ENCODE measurements at places on chromosomes 4 and X. TPM values are rescaled to one million over a fixed set of nuclear protein-coding genes. Genes with fewer than 3 reads are reported as not detected.
A peak's percentile ranks its signal among the peaks of the same experiment; 100 is the strongest.

- no peak for DNase-seq
These were observed 94.6 kb downstream of the ANK2 start for GRCh38 chr4:113144091-113144490.

DNA sequence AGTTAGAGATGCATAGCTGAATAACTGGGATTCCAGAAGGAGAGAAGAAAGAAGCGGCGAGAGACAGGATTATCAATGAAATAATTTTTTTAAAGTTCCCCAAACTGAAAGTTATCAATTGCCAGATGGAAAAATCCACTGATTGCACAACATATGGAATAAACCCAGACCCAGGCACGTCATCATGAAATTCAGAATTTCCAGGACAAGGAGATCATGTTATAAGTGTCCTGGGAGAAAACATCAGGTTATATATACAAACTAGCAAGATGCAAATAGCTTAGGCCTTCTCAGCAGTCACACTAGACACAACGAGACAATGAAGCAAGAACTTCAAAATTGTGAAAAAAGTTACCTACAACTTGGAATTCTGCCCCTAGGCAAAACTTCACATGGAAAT is 200.0 kb downstream of the PALLD start:
- no peak for DNase-seq

DNA sequence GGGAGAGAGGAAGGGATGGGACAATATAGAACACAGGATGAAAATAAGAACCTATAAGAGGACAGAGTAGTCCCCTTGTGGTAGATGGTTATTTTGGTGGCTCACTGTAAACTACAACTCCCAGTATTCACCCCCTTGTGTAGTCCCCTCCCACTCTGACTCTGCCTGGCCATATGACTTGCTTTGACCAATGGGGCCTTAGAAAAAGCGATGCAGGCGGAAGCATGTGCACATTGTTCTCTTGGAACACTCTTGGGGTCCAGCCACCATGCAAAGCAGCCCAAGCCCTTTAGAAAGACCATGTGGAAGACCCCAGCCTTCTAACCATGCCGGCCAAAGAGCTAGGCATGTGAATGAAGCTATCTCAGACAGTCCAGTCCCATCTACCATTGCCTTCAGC is 415.0 kb downstream of the BCOR start:
- no peak for DNase-seq

DNA sequence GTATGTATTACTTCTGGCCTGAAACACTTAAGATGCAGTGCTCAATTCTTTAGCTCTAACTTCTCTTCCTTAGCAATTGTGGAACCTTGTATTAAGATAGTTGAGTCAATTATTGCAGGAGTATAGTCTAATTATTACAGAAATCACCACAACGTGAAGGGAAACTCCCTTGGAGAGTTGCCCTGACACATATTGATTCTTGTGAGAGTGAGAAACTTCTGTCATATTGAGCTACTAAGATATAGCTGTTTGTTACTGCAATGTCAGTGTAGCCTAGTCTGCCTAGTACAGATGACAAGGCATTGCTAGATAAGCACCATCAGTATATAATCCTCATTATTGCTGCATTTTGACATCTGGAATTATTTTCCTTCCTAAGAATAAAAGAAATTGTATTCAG is 82.7 kb upstream of the TEX13C start:
- no peak for DNase-seq

DNA sequence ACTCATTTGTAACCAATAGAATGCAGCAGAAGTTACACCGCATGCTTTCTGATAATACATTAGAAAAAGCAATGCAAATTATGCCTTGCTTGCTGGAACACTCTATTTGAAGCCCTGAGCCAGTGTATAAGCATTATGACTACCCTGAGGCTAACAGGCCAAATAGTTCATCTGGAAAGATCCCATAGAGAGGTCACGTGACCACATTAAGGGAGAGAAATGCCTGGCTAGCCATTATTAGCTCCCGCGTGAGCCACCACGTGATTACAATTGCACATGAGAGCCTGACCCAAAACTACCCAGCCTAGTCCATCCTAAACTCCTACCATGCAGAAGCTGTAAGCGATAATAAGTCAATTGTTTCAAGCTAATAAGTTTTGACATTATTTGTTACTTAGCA is 472.9 kb upstream of the GALNTL6 start:
- no peak for DNase-seq

- no peak for DNase-seq
These were observed 20.9 kb upstream of the DHX15 start for GRCh38 chr4:24605216-24605615.

GRCh38 chr4:117660668-117661067 is 373.6 kb upstream of the NDST3 start:
- no peak for DNase-seq

GRCh38 chr4:115215935-115216334 is 102.5 kb upstream of the NDST4 start:
- no peak for DNase-seq

DNA sequence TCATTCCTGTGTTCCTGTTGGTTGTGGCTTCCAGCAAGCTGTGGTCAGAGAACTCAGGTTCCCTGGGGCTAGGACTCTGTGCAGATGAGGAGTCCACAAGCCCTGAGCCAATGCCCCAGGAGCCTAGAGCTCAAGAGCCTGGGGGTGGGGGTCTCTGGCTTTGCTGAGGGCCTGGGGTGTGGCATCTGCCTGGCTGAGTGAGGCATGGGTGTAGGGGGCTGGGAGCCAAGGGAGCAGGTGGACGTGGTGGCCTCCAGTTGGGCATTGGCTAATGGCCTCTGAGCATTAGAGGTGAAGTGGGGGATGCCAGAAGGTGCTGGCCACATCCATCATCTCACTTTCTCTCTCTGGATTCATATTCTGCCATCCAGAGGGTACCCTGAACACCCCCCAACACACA is 5.3 kb upstream of the MAMLD1 start:
- no peak for DNase-seq

DNA sequence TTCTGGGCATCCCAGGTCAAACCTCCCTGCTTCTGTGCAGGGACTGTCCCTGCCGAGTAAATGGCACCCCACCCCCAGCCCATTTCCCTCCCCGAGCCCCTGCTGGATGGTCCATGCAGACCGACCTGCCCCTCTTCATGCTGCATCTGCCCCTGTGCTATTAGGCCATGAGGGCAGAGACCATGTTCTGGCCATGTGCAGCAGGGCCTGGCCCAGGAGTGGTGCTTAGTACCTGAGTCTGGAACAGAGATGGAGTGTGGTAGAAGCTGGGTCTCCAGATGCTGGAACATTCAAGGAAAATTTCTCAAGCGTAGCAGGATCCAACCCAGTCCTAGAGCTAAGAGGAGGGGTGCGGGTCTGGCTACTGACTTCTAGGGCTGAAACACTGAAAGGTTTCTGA is 15.3 kb upstream of the UBA1 start:
- peak; percentile 50 for DNase-seq

- no peak for DNase-seq
These were observed 287.1 kb upstream of the ADGRL3 start for GRCh38 chr4:60913002-60913401.

- DNase-seq = peak; percentile 14
These were observed 28.2 kb downstream of the NELFA start for GRCh38 chr4:1980561-1981041.

DNA sequence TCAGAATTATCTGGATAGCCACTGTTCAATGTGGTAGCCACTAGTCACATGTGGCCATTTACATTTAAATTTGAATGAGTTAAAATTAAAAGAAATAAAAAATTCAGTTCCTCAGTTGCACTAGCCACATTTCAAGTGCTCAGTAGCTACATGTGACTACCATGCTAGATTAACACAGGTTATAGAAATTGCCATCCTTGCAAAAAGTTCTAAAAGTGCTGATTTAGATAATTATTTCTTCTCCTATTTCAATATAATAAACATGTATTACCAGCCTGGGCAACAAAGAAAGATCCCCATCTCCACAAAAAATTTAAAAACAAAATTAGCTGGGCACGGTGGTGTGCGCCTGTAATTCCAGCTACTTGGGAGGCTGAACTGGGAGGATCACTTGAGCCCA is 11.7 kb upstream of the STAG2 start:
- no peak for DNase-seq

DNA sequence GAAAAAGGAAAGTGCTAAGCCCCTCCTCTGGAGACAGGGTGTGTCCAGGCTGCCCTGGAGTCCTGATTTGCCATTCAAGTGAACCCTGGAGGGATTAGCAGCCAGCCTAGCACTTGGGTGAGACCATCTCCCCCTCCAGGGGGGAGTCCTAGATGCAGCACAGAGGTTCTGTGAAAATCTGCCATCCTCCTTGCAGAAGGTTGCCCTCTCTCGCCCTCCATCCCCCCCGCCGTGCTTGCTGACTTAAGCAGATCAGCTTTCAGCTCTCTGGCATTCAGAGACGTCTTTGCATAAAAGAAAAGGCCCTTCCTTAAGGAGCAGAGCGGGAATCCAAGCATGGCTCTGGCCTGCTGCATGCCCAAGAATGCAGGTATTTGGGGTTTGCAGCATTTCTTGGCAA is 102.1 kb upstream of the SCML1 start:
- DNase-seq = peak; percentile 89

DNA sequence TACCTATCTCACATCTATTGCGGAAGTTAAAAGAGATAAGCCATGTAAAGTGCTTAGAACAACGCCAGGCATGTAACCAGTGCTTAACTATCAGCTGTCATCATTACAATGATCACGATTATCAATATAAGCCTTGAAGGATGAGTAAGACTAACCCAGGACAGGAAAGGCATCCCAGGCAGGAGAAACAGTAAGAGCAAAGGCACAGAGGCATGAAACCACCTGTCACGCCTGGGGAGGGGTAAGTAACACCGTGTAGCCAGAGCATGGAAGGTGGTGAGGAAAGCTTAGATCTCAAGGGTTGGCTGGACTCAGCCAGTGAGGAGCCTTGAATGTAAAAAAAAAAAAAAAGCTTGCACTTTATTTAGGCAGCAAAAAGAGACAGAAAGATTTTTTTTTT is 71.7 kb upstream of the NOCT start:
- no peak for DNase-seq

GRCh38 chr4:6093671-6094070 is 75.4 kb upstream of the C4orf50 start:
- no peak for DNase-seq

DNA sequence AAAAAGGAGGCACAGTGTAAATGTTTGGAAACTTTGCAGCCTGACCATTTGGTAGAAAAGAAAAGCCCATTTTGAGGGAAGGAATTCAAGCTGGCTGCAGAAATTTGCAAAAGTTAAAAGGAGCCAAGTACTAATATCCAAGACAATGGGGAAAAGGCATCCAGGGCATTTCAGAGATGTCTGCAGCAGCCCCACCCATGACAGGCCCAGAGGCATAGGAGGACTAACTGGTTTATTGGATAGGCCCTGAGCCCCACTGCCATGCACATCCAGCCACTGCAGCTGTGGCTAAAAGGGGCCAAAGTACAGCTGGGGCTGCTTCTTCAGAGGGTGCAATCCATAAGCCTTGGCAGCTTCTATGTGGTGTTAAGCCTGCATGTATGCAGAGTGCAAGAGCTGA is 104.9 kb downstream of the HS3ST1 start:
- DNase-seq = no peak

GRCh38 chr4:114385195-114385985 is 213.2 kb upstream of the UGT8 start:
- DNase-seq = no peak

DNA sequence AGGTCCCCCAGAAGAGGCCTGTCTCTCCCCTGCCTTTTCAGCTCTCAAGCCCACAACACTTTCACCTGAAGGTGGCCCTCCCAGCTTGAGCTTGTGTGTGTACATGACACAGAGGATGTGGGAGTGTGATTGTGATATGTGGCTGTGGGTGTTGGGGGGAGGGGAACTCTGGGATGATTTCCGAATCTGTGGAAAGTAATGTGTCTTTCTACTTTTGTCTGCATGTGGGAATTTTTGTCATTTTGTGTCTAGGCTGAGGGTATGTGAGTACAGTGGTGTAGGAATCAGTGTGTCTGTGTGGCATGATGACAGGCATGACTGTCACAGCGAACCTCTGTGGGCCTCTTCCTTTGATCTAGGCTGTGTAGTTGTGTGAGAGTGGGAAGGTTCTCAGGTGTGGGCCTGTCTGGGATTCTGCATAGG is 6.4 kb downstream of the SYP start:
- no peak for DNase-seq

GRCh38 chr4:16739997-16740624 is 158.3 kb downstream of the LDB2 start:
- DNase-seq = no peak

DNA sequence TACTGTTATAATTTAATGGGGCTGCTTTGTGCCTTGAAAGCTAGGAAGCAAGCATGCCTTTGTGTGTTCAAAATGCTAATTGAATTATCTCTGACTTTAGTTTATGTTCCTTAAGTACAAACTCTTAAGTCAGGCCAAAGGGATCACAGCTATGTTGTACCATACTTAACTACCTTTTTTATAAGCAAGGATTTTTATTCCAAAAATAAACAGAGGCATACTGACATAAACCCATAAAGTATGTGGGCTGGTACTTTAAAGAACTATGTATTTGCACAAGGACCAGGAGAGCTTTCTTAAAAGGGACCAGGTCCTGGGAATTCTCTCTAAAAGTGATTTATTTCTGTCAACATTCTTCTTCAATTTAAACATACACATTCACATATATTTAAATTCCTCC is 57.8 kb upstream of the HCCS start:
- DNase-seq = no peak

DNA sequence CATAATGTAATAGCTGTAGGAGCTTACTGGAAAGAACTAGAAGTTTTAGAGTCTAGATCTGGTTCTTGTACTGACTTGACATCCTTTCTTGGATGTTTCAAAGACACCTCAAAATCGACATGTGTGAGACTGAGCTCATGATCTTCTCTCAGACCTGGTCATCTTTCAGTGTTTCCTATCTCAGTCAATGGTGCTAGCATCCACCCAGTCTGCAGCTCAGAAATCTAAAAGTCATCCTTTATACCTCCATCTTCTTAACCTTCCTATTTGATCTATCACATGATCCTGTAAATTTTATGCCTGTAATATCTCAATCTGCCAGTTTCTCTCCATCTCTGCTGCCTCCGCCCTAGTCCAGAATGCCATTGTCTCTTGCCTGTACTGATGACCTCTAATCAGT is 301.9 kb upstream of the PITX2 start:
- no peak for DNase-seq

GRCh38 chrX:679291-679979 is 48.8 kb downstream of the SHOX start:
- DNase-seq = no peak

ANKRD50 gene
- 2.7 TPM for polyA plus RNA-seq

AVPR2 gene
- polyA plus RNA-seq = 22.1 TPM

SPIN2A gene
- polyA plus RNA-seq = not detected

CDK16 gene
- polyA plus RNA-seq = 89.1 TPM

KLHL34 gene
- polyA plus RNA-seq = not detected

GLRA3 gene
- 0.13 TPM for polyA plus RNA-seq

CENPVL2 gene
- not detected for polyA plus RNA-seq

NLGN3 gene
- polyA plus RNA-seq = 0.97 TPM

AFM gene
- polyA plus RNA-seq = 30.8 TPM

NIPAL1 gene
- 1.4 TPM for polyA plus RNA-seq

NALF2 gene
- polyA plus RNA-seq = 1.9 TPM

TMPRSS11D gene
- polyA plus RNA-seq = not detected

Measured in kidney (tissue), 22 donors.